ENCODE measurements at places on chromosomes 16 and 17. TPM values are rescaled to one million over a fixed set of nuclear protein-coding genes. Genes with fewer than 3 reads are reported as not detected.

- no peak for DNase-seq
These were observed 13.3 kb downstream of the ARL2BP start for GRCh38 chr16:57258226-57258909.

DNA sequence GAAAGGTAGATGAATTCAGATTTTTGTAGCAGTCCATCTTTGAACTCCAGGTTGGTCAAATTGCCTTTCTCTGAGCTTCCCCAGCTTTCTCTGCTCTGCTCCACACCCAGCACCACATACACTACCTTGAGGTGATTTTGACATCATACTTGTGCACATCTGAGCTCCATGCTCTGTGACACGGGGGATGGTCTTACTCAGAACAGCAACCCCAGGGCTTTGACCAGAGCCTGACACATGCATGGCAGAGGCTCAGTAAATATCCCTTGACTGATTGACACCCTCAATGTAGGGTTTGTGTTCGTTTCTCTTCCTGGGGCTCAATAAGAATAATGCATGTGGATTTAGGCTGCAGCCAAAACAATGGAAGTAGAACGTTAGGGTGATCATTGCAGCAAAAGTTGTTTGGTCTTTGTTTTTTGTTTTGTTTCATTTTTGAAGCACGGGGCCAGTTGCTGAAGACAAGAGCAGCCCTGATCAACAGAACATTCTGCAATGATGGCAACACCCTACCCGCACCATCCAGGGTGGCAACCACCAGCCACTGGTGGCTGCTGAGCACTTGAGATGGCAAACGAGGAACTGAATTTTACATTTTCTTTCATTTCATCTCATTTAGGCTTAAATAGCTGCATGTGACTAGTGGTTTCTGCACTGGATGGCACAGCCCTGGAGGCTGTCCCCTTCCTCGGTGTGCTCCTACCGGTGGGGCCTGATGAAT lies 224.8 kb upstream of the TNRC6C start:
- no peak for DNase-seq

SLC9A5 gene
- 8.4 TPM for polyA plus RNA-seq

DNA sequence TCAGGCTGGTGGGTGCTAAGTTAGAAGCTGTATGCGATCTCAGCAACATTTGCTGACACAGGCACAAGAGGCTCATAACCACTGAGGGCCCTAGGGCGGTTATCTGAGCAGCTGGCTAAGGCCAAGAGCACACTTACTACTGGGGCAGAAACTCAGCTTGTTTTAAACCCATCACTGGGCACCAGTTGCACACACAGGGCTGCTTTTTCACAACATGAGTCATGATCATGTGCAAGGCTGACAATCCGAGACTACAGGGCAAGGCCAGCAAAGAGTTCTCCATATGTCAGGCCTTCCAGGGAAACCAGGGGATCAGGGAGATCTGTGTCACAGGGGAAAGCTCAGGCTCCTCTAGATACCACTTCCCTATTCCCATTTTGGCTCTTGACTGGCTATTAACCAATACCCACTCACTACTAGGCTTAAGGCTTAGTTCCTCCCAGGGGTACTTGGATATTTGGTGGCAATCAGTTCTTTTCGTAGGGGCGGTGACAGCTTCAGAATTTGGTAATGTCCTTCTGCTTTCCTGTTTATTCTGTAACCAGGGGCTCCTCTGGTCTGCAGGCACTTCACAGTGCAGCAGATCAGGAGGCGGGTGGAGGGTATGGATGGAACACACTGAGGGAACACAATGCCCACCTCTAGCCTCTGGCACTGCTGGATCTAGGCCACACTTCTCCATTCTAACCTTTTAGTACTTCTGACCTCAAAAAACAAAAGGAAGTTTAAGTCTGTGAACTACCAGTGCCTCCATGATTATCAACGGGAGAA lies 44.9 kb upstream of the ERN1 start:
- no peak for DNase-seq

PABPN1L gene
- polyA plus RNA-seq = not detected

DNA sequence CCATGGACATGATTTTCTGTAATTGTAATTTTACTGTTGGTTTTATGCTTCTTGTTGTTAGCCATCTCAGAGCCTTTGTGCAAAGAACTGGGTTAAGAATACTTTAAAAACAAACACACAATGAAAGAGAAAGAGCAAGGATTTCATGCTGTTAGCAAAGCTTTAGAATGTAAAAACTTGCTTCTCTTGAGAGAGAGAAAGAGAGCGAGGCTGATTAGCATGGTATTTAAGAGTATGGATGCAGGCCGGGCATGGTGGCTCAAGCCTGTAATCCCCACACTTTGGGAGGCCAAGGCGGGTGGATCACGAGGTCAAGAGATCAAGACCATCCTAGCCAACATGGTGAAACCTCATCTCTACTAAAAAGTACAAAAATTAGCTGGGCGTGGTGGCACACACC lies 76.2 kb downstream of the MSI2 start:
- DNase-seq = no peak

DNA sequence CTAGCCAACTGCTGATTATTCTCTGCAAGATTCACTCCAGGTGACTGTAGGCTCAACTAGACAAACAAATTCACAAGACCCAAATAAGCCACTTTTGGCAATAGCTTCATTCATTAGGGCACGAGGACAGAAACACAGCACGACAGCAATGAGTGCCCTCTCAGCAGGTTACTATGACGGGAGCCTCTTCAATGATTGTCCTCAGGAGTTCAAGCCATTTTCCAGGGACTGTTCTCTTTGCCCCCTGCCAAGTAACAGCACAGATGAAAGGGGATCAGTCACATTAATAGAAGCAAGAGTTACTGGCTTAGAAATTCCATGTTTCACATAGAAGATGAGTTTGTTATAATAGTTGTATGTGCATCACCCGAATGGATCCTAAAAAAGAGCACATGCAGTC lies 712.2 kb downstream of the CDH8 start:
- DNase-seq = no peak
